ENCODE measurements at places on chromosomes 1 and 21.
A peak's percentile ranks its signal among the peaks of the same experiment; 100 is the strongest.

DNA sequence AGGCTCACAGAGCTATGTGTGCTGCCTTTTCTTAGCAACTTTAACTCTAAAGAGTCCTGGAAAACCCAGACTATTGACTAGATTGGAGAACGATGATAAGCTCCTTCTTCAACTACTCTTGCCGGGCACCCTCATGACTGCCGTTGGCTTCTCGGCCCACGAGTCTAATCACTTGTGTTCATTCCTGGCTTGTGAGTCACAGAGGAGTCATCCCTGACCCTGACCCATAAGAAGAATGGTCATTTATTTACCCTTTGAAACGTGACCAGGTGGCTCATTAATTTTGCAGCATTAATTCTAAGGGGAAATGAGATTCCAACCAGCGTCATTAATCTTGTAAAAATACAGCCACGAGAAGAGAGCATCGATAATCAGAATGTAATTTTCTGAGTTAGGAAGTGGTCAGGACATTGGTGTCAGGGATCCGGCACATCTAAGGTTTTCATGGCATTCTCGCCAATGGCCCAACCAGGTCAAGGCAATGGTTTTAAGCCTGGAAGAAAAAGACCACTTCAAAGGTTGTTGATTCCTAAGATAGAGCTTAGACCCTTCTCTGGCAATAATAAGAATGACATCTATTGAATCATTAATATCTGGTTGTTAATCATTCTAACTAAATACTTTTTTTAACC lies 183.6 kb upstream of the RUNX1 start:
- DNase-seq = no peak

DNA sequence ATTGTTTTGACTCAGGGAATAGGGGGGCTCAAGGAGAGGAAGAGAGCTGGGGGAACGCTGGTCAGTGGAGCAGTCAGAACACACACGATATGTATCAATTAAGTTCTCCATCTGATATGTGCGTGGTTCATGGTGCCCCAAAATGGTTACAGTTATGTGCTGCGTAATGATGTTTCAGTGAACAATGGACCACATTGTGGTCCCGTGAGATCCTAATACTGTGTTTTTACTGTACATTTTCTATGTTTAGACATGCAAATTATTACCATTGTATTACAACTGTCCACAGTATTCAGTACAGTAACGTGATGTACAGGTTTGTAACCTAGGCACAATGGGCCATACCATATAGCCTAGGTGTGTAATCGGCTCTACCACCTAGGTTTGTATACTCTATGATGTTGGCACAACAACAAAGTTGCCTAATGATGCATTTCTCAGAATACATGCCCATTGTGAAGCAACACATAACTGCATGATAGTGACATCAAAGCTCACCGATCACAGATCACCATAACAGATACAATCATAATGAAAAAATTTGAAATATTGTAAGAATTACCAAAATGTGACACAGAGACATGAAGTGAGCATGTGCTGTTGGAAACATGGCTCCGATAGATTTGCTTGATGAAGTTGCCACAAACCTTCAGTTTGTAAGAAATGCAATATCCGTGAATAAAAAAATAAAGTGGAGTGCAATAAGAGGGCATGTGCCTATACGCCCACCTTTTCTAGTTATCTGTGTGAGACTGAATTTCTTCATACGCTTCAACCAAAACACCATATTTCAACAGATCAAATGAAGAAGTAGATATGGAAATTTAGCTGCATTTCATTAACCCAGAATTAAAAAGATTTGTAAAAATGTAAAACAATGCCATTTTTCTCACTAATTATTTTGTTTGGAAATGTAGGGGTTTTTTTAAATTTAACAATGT lies 14.8 kb upstream of the TMEM54 start:
- no peak for DNase-seq

- no peak for DNase-seq
Measured at GRCh38 chr1:228646717-228647522, 88.4 kb upstream of the RHOU start.

DNA sequence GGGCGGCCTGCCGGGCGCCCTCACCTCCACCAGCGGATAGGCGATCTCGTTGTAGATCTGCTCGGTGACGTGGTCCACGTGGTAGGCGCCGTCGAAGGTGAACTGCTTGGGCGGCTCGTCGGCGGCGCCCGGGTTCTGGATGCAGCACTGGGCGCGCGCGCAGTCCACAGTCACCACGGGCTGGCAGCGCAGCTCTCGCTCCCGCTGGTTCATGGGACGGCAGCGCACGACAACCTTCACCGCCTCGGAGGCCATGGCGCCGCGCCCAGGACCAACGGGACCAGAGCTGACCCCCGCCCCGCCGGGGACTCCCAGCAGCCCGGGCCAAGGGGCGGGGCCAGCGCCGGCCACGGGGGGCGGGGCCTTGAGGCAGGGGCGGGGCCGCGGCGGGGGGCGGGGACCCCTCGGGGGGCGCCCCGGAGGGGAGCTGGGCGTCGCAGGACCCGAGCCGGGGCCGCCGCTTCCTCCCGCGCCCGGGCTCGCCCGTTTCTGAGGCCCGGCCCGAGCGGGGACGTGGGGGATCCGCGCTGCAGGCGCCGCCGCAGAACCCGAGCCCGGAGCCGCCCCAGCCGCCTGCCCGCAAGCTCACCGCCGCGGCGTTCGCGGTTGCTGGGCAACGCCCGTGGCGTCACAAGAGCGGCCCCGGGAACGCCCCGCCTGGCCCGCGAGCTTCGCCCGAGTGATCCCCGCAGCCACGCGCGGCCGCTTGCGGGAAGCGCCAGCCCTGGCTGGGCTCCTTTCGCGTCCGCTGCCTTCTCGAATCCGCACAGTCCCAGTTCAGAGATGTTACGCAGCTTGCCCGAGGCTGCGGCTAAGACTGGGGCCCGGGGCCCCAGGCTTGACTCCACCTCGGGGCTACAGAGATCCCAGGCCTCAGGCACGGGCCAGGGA lies at the start of gene KIF17:
TSS of gene KIF17 (minus strand) at position 556 of the 891 bp plus-strand sequence. CDS start at position 255, 301 bp downstream.
- peak; percentile 20 for DNase-seq

GRCh38 chr21:42081138-42081537 lies 10.0 kb downstream of the UMODL1 start:
- DNase-seq = no peak

- no peak for DNase-seq
Measured at GRCh38 chr1:66351913-66352312, 182.0 kb upstream of the SGIP1 start.

- no peak for DNase-seq
Measured at GRCh38 chr21:36550761-36551160, 70.8 kb upstream of the CLDN14 start.

GRCh38 chr1:191714845-191715244 lies 443.4 kb upstream of the RGS18 start:
- no peak for DNase-seq

Data from stimulated activated CD8-positive, alpha-beta memory T cell treated with anti-CD3 and anti-CD28 coated beads, Interleukin-7, amount 100 ng/mL, for 1 hour (primary cell).